ENCODE measurements at places on chromosomes 4 and X.

- DNase-seq: no peak
Observed at GRCh38 chr4:89640620-89641366, 196.2 kb downstream of the SNCA start.

- DNase-seq: no peak
Observed at GRCh38 chrX:19636980-19637379, 121.7 kb upstream of the MAP3K15 start.

DNA sequence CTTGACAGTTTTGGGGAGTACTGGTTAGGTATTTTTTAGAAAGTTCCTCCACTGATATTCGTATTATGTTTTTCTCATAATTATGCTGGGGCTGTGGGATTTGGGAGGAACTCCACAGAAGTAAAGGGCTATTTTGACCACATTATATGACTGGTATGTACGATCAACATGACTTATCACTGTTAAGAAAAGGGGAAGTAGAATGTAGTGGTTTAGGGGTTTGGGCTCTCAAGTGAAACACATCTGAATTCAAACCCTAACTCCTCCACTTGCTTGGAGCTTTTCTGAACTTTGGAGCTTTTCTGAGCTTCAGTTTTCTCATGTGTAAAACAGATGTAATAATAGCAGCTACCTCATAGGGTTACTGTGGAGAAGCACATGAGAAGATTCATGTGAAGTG lies 96.4 kb upstream of the C1GALT1C1 start:
- no peak for DNase-seq

DNA sequence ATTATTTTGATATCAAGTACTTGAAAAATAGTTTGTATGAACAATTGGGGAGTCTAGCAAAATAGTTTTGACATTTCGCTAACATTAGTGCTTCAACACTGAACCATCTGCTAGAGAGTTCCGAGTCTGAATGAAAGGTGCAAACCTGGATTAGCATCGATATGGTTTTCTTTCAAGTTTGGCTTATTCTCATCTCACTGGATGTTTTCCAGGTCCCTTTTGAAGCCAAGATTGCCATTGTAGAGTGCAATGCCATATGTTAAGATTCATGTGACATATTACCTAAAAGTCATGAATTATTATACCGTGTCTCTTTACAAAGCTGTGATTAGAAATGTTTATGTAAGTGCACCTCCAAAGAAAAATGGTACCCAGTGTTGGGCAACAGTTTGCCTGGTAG lies 36.8 kb upstream of the NAA11 start:
- DNase-seq: no peak

DNA sequence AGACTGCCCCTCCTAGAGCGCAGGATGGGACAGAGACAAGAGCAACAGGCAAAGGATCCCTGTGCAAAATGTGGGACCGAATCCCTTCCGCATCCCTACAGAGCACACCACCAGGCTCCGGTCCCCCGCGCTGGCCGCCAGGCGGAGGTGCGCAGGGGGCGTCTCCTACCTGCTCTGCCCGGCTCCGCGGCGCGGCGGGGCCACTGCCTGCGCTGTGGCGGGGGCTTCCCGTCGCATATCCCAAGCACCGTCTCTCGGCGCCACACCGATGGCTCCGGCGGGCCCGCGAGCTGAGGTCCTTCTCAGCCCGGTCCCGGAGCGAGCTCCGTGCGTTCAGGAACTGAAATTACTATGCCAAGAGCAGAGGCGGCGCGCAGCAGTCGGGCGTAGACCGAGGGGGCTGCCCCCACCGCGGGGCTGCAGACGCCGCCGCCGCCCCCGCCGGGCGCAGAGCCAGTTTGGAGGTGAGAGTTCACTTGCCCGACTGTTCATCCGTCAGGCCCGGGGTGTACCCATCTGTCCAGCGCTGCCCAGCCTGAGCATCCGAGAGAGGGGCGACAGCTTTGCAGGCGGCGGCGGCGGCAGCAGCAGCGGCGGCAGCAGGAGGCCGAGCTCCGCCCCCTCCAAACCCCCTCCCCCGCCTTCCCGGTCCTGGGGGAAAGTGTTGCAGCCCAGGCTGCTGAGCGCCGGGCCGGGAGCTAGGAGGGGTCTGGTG lies at the start of gene GPRIN3:
TSS of gene GPRIN3 (minus strand) at position 355 of the 715 bp plus-strand sequence. CDS start 57,690 bp downstream, outside the sequence.
- peak; percentile 31 for DNase-seq

GRCh38 chr4:73245955-73246354 lies 12.6 kb downstream of the ANKRD17 start:
- DNase-seq: no peak

DNA sequence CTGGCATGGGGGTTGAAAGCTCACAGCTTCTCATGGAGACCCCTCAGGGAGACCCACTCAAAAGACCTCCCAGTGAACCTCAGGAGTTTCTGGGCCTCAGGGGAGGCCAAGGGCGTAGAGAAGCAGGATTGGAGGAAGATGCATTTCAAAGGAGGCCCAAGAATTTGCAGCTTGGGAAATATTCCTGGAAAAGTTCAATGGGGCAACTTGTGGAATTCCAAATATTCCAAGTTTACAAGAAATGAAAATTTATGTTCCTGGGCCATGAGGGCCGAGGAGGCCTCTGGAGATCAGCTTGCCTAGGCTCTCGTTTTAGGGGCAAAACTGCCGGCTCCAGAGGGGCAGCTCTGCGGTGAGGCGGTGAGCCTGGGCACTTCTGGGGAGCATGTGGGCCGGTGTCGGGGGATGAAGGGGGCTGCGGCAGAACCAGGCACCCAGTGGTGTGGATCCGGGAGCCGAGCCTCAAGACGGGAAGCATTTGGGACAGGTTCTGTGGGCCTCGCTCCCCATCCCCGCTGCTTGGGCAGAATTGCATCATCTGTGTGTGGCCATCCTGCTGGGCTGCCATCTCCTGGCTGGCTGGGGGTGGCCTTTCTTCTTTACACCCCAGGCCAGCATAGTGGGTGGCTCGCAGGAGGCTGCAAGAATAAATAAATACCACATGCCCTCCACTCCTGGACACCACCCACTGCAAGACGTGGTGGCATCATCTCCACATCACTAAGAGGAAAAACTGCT lies 54.6 kb upstream of the GPR78 start:
- DNase-seq: no peak

- DNase-seq: no peak
Observed at GRCh38 chr4:153782581-153782980, 6.3 kb downstream of the SFRP2 start.

GRCh38 chr4:80831383-80832361 lies 198.8 kb upstream of the BMP3 start:
- DNase-seq: no peak

- DNase-seq: no peak
Observed at GRCh38 chr4:110808351-110808878, 185.5 kb upstream of the PITX2 start.

GRCh38 chrX:22012051-22012450 lies 20.1 kb upstream of the PHEX start:
- no peak for DNase-seq

DNA sequence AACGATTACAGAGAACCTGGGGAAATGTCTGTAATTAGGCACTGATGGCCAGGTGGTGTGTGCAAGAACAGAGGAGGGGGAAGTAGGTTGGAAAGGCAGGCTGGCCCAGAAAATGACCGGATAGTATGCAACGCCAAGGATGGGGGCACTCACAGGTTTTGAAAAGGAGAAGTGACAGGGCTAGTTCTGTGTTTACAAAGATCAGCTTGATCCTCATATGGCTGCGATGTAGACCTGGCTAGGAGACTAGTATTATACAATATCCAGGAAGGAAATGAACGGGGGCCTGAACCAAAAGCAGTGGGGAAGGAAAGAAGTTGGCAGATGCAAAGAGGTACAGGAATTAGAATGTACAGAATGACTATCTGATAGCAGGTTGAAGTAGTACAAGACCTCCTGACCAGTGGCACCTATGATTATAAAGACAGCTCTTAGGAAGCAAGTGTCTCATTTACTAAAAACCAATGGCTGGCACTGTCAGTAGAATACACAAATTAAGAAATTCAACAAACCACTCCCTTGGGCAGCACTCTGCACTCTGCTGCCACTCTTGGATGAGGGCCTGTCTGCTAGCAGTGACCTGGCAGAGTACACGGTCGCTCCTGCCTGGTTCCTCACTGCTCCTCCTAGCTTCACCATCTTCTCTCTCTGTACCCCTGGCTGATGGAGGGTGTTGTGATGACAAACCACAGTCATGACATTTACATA lies 14.1 kb downstream of the MFAP3L start:
- DNase-seq: no peak

GRCh38 chr4:17726911-17727310 lies 54.5 kb downstream of the FAM184B start:
- DNase-seq: no peak

GRCh38 chr4:158211222-158211621 lies 936 bp downstream of the TMEM144 start:
- DNase-seq: no peak

DNA sequence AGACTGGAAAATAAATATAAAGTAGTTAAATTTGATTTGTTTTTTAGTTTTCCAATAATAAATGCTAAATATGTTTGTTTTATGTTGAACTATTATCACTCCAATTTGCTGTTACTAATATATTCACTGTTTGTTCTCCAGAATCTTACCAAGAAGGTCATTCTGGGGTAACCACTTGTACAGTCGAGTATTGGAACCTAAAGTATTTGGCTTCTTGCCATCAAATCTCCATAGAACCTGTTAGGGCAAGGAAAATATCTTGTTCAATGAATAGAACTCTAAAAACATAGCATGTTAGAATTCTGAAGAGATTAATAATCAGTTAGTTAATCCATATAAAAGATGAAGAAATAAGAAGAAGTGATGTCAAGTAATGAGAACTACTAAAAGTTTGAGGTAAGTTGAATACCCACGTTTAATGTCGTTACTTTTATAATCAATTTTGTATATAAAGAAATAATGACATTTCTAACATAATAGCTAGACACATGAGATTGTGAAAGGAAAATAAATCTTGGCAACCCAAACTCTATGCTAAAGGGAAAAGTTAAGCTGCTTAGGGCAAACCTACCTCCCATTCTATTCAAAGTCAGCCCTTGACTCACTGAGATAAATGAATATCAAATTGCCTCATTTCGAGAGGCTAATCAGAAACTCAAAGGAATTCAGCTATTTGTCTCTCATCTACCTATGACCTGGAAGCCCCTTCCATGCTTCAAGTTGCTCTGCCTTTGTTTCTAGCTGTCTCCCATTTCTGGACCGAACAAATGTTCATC lies 15.3 kb downstream of the UGT2B15 start:
- no peak for DNase-seq
